Iris pigment epithelial cell (primary cell): ENCODE measurements at places on chromosomes 11 and 22.

DNA sequence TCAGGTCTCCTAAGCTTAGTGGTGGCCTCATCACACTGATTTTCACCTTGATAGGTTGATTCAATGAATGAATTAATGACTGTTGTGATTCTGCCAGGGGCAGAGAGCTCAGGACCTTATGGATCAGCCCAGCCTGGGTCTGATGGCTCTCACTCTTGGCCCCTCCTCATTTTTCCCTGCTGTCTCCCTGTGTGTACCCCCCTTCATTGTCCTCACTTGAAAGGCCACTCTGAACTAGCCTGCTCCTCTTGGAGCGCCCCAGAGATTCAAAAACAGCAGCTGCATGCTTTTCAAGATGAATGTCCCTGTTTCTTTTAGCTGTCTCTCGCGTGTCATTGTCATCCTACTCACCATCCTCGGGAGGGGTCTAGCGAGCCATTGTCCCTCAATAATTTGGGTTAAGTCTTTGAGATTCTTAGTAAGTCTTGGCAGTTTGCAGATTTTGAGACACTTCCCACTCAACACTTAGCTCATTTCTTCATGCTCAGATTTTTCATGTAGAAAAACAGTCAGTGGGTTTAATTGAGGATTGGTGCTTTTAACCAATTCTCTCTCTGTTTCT lies 42.5 kb upstream of the MICAL2 start:
- DNase-seq: no peak

- no peak for DNase-seq
Measured at GRCh38 chr22:27387561-27387960, 414.0 kb downstream of the MN1 start.

GRCh38 chr22:27679176-27679575 lies 122.4 kb downstream of the MN1 start:
- no peak for DNase-seq

GRCh38 chr11:19728436-19728835 lies 15.8 kb downstream of the NAV2 start:
- peak; percentile 77 for DNase-seq

- no peak for DNase-seq
Measured at GRCh38 chr11:35955636-35956035, 11.8 kb downstream of the LDLRAD3 start.

GRCh38 chr11:43503417-43503816 lies 144.7 kb downstream of the TTC17 start:
- DNase-seq: peak; percentile 22

GRCh38 chr11:120985718-120986569 lies 38.0 kb upstream of the TBCEL start:
- peak; percentile 41 for DNase-seq

DNA sequence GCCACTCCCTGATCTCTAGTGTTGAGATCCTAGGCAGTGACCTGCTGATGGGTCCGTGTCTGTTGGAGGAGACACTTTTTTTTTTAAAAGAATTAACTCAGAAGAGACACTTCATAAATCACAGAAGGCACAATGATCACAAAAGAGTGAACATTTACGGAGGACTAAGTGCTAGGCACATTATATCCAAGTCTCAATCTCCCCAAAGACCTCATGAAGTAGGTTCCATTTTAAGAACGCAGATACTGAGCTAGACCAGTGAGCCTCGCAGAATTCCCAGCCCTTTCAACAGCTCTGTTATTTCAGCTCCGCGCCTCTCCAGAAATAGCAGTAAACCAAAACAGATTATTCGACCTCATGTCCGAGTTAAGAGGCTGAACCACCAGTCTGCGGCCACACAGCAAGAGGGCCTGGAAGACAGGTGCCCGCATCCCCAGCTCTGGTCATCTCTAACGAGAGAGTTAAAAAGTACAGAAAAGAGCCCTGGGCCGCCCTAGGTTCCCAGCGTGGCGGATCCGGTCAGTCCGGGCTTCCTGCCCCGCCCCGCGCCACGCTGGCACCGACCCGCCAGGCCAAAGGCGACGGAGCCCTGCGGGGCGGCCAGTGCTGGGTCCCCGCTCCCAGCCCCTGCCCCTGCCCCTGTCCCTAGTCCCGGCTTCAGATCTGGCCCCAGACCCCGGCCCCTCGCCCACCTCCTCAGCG lies 612 bp downstream of the XBP1 start:
- peak; percentile 60 for DNase-seq

- peak; percentile 53 for DNase-seq
Measured at GRCh38 chr11:118928870-118929500, 3.3 kb upstream of the BCL9L start.

DNA sequence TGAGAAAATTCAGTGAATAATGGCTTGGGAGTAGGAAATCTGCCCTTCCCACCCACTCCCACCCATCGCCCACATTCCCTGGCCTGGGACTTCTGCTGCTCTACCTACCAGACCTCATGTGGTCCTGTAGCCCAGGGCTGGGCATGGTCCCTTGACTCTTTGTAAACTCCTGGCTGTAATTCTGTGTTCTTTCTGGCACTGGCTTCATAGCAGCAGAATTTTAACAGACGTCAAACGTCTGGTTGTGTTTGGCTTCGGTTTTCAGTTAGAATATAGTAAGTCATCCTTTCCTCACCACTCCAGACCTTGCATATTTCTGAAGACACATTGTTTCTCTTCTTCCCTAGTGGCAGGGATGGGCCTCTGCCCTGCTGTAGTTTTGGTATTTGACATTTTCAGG lies 210.6 kb downstream of the CSNK2A3 start:
- DNase-seq: no peak

- no peak for DNase-seq
Measured at GRCh38 chr22:49627217-49628181, 200.2 kb downstream of the BRD1 start.

- no peak for DNase-seq
Measured at GRCh38 chr11:116275635-116276034, 497.2 kb downstream of the BUD13 start.

DNA sequence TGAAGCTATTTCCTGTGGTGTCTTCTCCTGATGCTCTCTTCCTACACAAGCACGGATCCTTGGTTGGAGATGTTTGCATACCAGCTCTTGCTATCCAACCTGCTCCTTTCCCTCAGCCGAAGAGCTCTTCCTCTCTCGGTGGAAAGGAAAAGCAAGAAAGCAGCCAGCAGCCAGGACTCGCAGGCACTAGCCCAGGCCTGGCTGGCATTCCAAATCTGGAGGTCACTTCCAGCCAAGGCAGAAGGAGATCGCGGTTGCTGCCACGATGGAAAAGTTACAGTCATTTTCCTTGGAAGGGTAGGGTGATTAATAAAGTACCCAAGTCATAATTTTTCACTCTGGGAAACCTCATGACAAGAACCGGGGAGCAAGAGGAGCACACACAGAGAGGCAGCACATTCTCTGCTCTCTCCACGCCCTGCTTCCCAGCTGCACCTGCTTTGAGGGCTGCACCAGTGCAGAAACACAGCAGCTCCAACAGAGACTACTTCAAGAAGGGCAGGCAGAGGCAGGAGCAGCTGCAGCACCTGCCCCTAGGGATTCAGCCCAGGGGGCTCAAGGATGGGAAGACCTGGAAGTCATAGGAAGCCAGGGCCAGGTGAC lies 399.3 kb downstream of the CADM1 start:
- no peak for DNase-seq

- DNase-seq: no peak
Measured at GRCh38 chr11:75319035-75319877, 32.2 kb downstream of the ARRB1 start.

DNA sequence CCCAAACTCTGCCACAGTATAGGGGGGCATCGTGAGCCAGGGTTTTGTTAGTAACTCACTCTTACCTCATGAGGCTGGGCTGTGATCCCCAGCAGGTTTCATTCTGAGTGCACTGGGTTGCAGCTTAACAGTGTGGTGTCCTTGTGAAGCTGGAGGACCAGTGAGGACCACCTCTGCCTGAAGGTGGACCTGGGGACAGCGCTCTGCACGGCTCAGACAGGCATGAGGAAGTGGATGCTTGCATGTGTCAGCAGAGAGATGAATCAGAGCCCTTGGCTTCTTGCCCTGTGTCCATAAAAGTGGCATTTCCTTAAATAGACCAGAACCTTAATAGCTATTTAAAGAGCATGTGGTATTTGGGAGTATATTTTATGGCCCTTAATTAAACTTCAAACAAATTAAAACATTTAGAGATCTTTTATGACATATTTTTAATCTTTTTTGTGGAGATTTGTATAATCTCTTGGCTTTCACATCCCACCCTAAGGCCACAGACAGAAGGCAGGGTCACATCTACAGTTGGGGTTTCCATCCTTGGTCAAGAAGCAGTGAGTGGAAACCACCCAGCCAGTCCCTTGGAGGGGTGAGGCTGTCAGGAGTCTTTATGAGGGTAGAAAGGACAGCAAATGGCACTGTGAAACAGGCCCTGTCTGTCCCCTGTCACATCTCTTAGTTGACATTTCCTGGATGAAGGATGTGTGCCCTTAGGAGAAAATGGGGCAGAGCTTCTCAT lies 24.8 kb upstream of the ADORA2A start:
- DNase-seq: peak; percentile 92

- DNase-seq: no peak
Measured at GRCh38 chr22:49415151-49415951, 412.3 kb downstream of the BRD1 start.

DNA sequence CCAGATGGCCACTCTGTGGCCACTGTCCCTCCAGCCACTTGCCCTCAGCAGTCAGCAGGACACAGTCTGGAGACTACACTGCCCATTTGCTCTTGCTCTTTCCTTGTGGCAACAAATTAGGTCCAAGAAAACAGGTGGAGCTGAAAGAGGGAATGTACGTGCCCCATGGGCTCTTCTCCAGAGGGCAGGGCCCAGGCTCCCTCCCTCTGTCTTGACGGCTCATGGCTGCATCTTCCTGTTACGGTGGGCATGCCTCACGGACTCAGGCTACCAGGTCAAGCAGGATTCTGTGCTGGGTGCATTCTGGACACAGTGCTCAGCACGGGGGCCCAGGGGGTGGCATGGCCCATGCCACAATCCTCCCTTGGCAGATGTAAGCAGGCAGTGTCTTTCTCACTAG lies 71.3 kb downstream of the MED15 start:
- DNase-seq: no peak

DNA sequence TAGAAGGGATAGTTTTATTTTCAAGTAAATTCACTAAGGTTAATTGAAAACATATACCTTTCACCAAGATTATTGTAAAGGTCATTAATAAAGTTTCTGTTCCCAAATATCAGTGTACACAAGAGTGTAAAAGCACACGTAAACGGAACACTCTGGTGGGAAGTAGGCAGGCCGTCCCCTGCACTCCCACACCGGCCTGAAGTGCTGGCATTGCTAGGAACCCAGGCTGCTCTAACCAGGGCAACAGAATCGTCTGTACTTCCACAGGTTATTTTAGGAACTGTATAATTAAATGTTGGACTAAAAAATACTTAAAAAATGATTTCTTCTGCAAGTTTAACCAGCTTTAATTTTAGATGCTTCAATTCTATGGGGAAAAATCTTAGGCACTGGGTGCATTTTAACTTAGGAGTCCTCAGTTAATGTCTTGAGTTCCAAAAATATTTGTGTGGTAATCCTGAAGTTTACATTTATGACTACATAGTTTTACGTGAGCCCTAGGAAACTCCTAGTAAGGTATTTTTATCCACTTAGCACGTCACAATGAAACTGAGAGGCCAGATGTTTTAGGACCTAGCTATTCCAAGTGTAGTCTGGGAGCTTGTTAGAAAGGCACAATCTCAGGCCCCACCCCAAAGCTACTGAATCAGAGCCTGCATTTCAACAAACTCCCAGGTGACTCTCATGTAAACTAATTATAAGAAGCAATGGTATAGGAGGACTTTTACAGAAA lies 31.2 kb downstream of the KMT5B start:
- DNase-seq: peak; percentile 36

GRCh38 chr22:29072193-29072978 lies 449 bp upstream of the KREMEN1 start:
- DNase-seq: peak; percentile 66

DNA sequence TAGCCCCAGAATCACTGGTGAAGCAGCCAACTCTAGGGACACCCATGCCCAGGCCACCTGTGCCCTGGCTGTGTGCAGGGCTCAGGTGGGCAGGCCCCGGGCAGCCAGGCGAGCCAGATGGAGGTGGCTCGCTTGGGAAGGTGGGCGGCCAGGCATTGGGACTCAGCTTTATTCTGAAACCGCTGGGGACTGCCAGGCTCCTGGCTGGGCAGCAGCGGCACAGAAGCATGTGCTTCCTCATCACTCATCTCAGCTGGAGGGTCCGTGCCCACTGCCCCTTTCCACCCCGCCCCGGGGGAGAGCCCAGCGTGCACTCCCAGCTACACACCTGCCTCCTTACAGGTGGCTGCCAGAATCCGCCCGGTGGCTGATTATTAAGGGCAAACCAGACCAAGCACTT lies 27.1 kb upstream of the SLC22A12 start:
- DNase-seq: no peak

GRCh38 chr22:35525687-35526332 lies 14.8 kb upstream of the RASD2 start:
- no peak for DNase-seq

DNA sequence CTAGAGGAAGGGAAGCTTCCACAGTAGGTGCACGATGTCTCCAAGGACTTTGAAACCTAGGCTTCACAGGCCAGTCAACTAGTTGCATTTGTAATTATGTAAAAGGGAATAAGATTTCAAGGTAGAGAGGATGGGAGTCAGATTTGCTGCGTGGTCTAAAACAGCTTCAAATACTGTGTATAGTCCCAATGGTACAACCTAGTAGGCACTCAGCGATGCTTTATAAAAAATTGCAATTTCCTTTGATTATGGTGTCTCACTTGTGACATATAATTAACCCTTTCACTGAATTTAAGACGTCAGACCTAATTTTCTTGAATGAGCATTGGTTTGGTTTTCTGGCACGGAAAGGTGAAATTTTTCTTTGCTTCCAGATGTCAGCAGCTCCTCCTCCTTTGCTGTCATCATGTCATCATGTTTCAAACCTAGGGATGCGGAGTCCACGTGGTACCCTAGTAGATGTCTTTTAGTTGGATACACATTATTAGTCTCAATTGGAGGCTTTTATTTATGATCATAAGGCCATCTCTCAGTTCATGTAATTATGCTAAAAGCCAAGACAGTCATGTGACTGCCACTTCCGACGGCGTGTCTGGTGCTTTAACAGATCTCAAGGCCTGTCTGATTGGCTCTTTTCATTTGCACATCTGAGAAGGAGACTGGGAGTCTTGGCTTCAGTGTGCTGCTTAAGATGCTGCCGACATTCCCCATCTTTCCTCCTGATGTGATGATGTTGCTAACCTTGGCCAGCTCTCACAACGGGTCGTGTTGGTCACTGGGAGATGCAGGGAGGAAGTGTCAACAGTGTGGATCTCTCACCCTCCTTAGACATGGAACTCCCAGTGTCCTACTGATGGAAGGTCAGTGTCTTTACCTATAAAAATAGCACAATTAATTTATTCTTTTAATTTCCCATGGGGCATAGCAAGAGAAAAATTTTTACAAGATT lies 134.0 kb downstream of the HIPK3 start:
- no peak for DNase-seq

GRCh38 chr11:61815790-61816735 lies 740 bp downstream of the FADS1 start:
- peak; percentile 78 for DNase-seq
